T follicular helper cell (primary cell): ENCODE measurements at places on chromosomes 3 and 15.
A peak's percentile ranks its signal among the peaks of the same experiment; 100 is the strongest.

DNA sequence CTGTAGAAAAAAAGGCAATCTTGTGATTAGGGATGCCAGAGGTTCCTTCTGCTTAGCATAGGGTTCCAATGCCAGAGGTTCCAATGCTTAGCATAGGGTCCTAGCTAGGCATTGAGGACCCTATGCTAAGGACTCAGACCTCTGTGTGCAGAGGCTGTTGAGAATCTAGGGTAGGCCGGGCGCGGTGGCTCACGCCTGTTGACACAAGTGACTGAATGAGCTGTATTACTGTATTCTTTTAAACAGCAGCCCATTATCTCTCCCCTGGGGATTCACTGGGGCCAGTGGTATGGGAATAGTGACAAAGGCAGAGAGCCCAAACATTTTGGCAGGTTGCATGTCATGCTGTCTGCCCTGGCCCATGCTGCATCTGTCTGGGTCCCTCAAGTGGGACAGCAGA, 16.2 kb downstream of the PAK6 start:
- no peak for DNase-seq

- no peak for DNase-seq
Measured at GRCh38 chr15:96345560-96346399, 15.3 kb downstream of the NR2F2 start.

DNA sequence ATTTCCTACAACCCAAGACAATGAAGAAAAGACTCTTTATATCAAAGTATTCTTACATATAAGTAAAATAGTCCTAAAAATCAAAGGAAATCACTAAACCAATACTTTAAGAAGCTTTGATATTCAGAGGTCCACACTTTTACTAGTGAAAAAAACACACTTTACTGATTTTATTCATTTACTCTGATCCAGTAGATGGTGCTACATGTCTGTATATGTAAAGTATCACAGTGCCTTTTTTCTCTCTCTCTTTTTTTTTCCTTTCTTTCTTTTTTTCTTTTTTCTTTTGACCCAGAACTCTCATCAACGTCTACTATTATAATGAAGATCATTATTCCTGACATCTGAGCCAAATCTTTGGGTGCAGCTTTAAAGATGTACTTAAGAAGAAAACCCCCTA, 10.8 kb upstream of the CCDC39 start:
- no peak for DNase-seq

GRCh38 chr3:11136116-11136515, 18.2 kb upstream of the HRH1 start:
- DNase-seq: no peak

DNA sequence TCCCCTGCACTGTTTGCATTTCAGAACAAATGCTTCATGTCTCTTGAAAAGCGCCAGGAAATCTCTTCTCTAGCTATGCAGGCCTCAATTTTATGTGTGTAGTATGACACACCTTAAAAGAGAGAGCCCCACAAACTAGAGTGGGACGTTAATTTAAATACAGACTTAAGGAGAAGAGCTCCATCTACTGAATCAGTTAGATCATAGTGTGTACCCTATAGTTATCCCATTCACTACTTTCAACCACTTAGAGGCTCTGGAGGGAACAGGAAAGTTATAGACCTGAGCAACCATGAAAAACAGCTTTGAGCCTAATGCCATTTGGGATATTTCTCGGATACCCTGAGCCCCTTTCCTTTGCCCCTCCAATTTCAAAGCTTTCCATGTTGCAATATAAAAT, 153.7 kb downstream of the TIGIT start:
- DNase-seq: no peak

DNA sequence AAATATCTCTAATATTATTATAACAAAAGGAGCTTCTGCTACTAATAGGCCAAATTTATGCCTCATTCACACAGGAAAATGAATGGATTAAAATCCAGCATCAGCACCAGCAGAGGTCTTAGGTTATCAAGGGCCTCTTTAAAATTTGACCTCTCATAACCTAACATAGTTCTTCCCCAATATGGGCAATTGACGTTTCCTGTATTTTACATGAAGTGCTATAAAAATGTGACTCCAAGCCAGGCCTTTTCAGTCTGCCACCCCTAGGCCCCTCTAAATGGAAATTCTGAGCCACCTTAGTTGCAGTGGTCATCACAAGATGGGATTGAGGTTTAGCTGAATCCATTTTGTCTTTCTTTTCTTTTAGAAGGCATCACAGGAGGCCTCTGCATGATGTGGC, 70.1 kb downstream of the CASR start:
- no peak for DNase-seq

DNA sequence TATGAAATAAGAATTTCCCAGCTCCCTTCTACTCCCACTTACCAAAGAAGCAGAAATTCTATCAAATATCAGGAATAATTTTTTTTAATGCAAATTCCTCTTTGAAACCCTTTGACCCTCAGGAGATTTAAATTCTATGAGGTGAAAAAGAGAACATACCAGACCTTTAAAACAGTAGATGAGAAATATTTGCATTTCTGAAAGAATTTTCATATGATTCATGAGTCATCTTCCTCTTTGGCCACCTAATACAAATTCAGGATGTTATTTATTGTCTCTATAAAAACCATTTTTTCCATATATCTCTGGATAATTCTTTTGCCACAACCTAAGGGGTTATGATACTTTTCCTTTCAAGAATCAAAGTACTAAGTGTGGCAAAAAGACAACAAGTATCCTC, 67.3 kb upstream of the ST3GAL6 start:
- no peak for DNase-seq

DNA sequence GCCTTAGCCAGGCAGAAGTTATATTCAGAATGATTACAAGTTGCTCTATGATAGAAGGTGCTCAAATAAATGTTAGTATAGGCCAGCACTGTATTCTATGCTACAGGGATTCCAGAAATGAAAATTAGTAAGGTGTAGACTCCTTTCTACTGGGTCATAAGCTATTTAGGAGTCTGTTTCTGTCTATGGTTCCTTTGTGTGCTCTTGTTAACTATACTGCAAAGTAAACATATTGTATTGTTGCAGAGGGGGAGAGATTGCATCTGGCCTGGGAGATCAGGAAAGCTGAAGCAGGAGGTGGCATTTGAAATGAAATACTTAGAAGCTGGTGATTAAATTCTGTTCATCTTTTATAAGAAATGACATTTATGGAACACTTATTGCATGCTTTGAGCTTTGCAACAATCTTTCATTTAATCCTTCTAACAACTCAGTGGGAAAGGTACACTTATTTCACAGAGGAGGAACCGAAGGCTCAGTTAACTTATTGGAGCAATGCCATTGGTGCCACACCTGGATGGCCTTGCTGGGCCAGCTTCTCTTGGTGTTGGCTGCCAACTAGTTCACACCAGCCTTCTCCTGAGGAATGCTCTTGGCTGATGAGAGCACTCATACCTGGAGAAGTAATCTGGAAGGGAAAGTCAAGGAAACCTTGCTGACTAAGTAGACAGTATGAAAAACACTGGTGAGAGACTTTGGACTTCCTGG, 39.1 kb downstream of the ABHD5 start:
- DNase-seq: no peak

- DNase-seq: peak; percentile 35
Measured at GRCh38 chr3:124565013-124565412, 165.2 kb upstream of the UMPS start.

DNA sequence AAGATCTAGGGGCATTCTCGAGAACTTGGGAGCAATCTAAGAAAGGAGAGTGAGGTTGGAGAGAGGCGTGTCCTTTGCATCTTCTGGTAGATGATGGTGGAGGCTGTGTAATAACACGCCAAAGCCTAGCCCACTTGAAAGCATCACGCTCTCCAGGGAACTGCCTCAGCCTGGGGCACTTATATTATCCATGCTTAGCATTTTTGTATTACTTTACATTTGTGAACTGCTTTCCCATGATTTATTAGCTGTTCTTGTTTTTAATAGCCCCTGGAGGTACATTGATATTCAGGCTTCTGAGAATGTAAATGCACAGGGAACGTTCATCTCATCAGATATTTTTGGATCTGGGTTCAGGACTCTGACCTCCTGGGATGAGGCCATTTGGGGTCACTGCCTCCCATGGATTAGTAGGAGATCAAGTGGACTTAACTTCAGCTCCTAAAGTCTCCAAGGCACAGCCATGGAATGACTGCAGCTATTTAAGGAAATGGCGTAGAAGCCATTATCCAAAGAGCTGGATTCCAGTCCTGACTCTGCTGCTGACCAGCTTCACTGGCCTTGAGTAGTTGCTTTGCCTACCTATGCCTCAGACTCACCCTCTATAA, 124.9 kb downstream of the LPP start:
- DNase-seq: no peak

GRCh38 chr3:108328821-108329486, 32.6 kb downstream of the HHLA2 start:
- no peak for DNase-seq

GRCh38 chr15:39785139-39785538, 2.5 kb upstream of the FSIP1 start:
- no peak for DNase-seq

- DNase-seq: no peak
Measured at GRCh38 chr3:67791620-67792019, 137.2 kb upstream of the SUCLG2 start.

GRCh38 chr3:8607234-8608040, 37.2 kb downstream of the SSUH2 start:
- DNase-seq: no peak

DNA sequence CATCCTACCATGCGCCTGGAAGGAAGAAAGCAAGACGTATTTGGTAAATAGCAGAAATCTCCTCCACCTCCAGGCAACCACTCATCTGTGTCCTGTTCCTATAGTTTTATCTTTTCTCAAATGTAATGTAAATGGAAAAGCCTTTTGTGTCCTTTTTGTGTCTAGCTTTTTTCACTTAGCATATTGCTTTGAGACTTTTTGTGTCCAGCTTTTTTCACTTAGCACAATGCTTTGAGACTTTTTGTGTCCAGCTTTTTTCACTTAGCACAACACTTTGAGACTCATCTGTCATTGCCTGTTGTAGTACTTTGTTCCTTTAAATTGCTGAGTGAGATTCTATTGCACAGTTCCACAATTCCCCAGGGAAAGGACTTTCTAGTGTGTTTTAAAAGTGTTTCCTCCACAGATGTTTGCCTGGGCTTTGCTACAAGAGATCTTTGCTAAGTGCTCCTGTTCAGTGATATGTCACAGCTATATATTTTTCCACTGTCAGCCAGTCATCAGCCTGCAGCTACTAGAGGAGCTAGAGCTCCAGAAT, 27.9 kb upstream of the MUC13 start:
- DNase-seq: no peak

DNA sequence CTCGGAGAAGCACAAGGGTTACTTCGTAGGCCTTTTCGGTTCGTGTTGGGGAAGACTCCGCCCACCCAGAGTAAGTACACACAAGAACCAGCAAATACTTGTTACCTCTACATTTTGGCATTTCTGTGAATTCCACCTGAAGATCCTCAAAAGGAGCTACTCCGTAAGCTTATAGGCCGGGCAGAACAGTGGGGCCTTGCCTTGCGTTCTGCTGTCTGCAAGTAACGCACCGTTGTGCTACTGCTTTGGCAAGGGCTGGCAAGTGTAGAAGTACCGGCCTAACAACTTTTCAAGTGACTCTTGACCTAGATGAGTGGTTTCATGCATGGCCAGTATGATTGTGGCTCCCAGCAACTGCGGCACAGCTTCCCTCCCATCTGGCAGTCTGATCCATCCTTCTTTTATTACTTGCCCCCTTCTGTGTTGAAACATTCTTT, 6.4 kb upstream of the DNAAF4 start:
- DNase-seq: no peak

- peak; percentile 45 for DNase-seq
Measured at GRCh38 chr15:44711743-44712345, 527 bp downstream of the B2M start.

DNA sequence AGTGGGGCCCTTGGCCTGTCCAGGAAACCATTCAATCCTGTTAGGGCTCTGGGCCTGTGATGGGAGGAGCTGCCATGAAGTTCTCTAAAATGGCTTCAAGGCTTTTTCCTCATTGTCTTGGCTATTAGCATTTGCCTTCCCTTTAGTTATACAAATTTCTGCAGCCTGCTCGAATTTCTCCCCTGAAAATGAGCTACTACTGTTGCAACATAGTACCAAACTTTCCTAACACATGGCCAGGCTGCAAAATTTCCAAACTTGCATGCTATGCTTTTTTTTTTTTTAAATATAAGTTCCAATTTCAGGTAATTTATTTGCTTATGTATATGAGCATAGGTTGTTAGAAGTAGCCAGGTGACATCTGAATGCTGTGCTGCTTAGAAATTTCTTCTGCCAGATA, 560.8 kb upstream of the TBL1XR1 start:
- no peak for DNase-seq

DNA sequence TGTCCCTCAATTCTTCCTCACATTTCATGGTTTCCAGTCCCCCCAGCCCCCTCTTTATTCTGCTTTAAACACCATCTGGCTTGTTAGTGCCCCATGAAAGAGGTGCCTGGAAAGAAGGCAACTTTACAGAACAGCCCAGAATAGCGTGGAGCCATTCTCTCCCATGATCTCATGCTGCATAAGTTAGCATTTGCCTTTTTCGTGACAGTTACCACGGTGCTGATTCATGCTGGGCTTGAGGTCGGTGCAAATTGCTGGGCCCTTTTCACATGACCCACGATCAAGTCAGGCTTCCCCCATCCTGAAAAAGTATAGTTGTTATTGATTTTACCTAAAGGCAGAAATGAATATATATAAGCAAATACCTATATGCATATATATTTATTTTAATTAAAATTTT, 29.6 kb downstream of the SQOR start:
- no peak for DNase-seq

GRCh38 chr3:5645692-5646410, 458.3 kb downstream of the EDEM1 start:
- no peak for DNase-seq

GRCh38 chr15:37359893-37360290, 259.5 kb upstream of the MEIS2 start:
- no peak for DNase-seq

DNA sequence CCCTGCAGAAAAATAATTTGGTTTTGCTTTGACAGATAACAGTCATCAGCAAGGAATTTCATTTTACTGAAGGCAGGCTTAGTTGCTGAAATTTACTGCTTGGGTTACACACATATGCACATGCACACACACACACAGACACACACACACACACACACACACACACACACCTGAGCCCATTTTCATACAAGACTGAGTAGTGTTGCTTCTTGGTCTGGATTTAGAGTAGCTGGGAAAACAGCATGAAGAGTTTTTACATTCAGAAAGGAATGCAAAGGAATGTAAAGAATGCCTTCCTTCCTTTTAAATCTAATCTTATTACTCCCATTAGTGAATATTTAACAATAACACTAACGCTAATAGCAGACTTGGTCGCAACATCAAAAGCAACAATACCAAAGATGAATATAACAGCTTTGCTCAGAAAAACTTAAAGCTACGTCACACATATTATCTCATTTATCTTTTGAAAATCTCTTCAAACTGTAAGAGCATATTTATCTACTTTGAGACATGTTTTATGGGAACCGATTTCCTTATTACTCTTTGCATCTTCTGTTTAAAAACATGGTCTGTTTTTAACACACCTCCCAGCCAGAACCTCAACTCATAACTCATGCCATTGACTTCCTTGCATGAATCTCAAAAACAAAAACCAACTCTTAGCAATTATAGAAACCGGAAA, 32.5 kb downstream of the RFTN1 start:
- no peak for DNase-seq

- no peak for DNase-seq
Measured at GRCh38 chr3:130557336-130558035, 40.5 kb downstream of the COL6A6 start.
